ENCODE measurements at places on chromosomes 11 and 22. TPM values are rescaled to one million over a fixed set of nuclear protein-coding genes. Genes with fewer than 3 reads are reported as not detected.

APOBEC3C gene
- polyA plus RNA-seq, result 1.1 TPM

DNA sequence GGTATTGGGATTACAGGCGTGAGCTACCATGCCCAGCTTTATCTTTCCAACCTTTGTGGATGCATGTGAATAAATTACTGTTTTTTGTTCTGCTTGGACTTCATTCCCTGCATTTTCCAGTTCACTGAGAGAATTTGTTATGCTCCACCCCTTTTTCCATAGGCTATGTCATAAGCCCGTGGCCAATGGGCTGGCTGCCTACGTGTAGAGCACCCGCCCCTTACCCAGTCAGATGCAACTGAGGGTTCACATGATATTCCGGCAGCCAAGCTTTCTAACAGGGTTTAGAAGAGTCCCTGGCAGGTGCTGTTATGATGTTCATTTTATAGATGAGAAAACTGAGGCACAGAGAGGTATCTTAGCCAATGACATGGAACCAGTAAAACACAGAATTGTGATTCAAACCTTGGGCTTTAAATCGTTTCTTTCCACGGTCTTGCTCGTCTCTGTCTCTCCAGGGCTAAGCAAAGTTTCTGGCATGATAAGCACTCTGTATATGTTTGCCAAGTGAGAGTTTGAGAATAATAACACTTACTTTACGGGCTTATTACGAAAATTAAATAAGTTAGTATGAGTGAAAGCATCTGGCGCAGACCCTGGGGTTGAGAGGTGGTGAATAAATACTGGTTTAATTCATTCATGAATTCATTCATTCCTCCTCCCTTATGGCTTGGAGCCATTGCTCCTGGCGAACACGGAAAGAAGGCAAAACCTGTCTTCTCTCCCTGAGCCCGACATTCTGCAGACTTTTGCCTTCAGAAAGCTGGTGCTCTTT lies 42.4 kb upstream of the RASD2 start:
- no peak overlapping the region for H3K27ac ChIP-seq
- no peaks in the 10 kb centered on the region for H3K4me1 ChIP-seq
- H3K4me3 ChIP-seq, result no peak overlapping the region
- H3K36me3 ChIP-seq, result no peaks in the 10 kb centered on the region
- no peak for DNase-seq
- no peaks in the 10 kb centered on the region for H3K27me3 ChIP-seq

- H3K4me3 ChIP-seq, result peak overlapping the region; percentile 66
- peak overlapping the region; percentile 82 for H3K27ac ChIP-seq
- DNase-seq, result no peak
- H3K27me3 ChIP-seq, result no peaks in the 10 kb centered on the region
- H3K4me1 ChIP-seq, result peaks cover 28% of the 10 kb centered on the region
These were observed 65.1 kb upstream of the SLC35C1 start for GRCh38 chr11:45739866-45740265.

DNA sequence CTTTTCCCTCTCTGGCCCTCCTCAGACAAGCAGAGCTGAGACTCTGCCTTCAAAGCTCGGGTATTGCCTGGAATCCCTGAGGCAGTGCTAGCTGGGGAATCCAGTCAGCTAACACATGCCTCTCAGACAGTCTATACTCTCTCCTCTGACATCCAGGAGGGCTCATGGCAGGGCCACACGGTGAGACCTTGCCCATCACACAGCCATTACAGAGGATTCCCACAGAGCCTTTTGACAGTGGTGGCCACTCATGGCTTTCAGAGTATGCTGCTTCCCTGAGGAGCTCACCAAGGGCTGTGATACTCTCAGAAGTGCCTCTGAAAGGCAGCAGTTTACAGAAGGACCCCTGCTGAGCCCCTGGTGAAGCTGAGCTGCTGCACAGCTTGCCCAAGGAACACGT lies 165.3 kb downstream of the RRAS2 start:
- H3K4me3 ChIP-seq, result no peak overlapping the region
- H3K36me3 ChIP-seq, result no peaks in the 10 kb centered on the region
- peaks cover 4% of the 10 kb centered on the region for H3K27me3 ChIP-seq
- no peak overlapping the region for H3K27ac ChIP-seq
- no peaks in the 10 kb centered on the region for H3K4me1 ChIP-seq
- no peak for DNase-seq

DNA sequence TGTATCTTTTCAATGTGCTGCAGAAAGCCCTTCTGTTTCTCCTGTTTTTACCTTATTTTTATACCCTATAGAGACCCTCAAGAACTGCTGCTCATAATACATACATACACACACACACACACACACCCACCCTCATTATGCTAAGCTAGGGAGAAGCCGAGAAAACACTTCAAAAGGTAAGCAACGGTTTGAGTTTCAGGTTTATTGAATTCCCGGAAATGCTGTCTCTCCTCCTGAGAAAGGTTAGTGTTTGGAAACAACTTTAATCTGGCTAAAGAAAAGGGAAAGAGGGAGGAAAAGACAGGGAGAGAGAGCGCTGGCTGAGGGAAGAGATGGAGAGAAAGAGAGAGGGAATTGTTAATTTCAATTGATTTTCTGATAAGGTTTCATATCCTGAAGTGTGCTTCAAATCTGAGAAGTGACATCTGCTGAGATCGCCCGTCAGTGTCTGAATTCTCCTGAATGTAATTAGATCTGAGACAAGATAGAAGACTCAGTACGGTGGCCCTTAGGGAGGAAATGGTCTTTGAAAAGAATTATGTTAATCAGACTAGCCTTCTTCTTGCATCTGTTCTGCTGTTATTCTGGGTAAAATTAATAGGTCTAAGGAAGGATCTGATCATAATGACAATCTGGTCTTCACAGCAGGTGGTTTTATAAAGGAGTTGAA lies 169.1 kb downstream of the NXPE2 start:
- H3K4me3 ChIP-seq, result no peak overlapping the region
- H3K4me1 ChIP-seq, result peaks cover 11% of the 10 kb centered on the region
- H3K27me3 ChIP-seq, result no peaks in the 10 kb centered on the region
- H3K27ac ChIP-seq, result no peak overlapping the region
- H3K36me3 ChIP-seq, result no peaks in the 10 kb centered on the region

DNA sequence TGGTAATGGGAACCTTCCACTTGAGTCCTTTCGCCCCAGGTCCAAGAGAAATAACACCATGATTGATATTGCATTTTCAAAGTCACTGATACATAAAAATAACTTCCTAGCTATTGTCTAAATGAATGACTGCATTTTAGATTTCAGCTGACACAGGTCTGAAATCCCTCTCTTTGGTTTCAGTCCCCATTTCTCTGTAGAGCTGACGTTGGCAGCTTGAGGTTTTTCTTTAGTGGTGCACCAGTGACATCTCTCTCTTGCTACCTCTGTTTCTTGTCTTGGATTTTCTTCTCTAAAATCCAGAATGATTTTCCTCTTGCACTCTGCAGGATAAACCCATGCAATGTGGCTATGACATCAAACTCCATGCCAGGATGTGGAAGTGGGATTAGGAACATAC lies 31.7 kb upstream of the SORL1 start:
- no peaks in the 10 kb centered on the region for H3K4me1 ChIP-seq
- H3K4me3 ChIP-seq, result no peak overlapping the region
- H3K27me3 ChIP-seq, result peaks cover 6% of the 10 kb centered on the region
- H3K27ac ChIP-seq, result no peak overlapping the region
- no peak for DNase-seq

DNA sequence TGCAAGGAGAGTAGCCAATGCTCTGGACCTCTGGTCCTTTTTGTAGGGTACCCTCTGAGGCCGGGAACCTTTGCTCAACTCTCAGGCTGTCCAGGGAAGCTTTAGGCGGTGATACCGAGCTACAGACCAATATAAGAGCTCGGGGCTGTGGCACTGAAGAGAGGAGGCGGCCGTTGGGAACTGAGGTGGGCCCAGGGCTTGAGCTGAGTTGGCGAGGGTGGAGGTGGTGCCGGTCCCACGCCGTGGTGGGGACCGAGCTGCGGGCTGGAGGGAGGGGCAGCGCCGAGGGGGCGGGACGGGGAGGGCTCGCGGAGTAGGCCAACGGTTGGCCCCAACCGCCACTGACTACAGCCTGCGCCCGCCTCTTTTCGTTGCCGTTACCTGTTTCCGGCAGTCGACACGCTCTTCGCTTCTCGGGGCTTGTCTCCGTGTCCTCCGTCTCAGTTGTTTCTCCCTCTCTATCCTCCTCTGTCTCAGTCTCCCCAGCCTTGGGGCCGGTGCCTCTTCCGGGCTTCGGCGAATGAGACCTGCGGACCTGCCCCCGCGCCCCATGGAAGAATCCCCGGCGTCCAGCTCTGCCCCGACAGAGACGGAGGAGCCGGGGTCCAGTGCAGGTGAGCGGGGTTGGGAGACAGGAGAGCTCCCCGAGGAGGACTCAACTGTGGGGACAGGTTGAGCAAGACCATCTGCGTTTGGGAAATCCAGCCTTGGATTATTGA lies at the start of gene NEU3:
Gene NEU3 (plus strand): TSS at position 393 of the 719 bp plus-strand sequence. CDS start 128 bp downstream, at position 521.
- no peaks in the 10 kb centered on the region for H3K36me3 ChIP-seq
- no peaks in the 10 kb centered on the region for H3K27me3 ChIP-seq
- peaks cover 20% of the 10 kb centered on the region for H3K4me1 ChIP-seq
- peak within 1 kb of the TSS; percentile 95 for H3K4me3 ChIP-seq
- peak; percentile 89 for DNase-seq
- peak within 1 kb of the TSS; percentile 93 for H3K27ac ChIP-seq

All from psoas muscle (tissue), 8 donors.